ENCODE measurements at places on chromosomes 3 and 15.

- DNase-seq = no peak
Measured at GRCh38 chr3:151395806-151396205, 11.3 kb upstream of the P2RY12 start.

DNA sequence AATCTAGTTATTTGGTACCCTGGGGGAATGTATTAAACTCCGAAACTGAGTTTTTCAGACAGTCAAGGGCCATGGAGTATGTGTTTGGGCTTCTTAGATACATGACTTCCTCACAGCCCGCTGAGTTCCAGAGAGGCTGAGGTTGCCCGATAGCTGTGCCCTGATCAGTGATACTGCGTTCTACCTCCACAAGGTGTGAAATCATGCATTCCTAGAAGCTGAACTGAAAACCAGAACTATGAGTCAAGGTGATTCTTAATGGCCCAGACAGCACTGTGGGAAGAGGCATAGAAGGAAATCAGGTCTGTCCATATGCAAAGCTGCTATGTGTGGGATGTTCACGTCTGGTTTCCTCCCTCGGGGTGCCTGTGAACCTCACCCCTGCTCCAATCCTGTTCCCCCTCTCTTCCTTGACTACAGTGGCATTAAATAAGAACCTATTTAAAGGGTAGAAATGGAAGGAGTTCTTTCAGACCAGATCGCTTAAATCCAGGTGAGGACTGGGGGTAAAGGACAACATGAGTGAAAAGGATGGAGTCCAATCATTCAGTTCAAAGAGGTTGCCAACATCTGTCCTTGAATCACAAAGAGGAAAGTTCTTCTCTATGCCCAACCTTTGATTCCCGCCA lies 74.3 kb downstream of the MYO1E start:
- DNase-seq = no peak

DNA sequence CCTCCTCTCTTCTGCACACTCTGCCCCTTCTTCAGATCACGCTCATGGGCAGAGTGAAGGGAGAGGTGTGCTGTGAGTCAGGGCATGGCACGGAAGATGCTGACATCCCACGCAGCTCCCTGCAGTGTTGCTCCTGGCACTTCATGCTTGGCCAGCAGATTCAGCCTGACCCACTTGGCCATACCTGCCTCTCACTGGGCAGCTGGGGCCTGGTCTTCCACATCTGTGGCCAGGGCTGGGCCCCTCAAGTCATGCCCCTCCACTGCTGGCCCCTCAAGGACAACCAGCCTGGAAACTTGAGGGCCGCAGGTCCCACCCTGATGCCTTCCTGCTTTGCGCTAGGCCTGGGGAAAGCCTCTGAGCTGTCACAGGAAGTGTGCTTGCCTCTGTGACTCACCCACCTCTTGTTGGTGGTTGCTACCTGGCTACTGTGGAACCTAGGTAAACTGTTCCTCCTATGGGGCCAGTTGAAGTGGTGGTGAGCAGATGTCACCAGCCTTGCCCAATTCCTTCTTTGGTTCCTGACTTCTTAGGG lies 48.7 kb downstream of the BSN start:
- no peak for DNase-seq

GRCh38 chr15:78291698-78292097 lies 7.7 kb downstream of the SKIC8 start:
- DNase-seq = no peak

GRCh38 chr3:169836078-169836941 lies 23.6 kb upstream of the LRRC34 start:
- DNase-seq = no peak

DNA sequence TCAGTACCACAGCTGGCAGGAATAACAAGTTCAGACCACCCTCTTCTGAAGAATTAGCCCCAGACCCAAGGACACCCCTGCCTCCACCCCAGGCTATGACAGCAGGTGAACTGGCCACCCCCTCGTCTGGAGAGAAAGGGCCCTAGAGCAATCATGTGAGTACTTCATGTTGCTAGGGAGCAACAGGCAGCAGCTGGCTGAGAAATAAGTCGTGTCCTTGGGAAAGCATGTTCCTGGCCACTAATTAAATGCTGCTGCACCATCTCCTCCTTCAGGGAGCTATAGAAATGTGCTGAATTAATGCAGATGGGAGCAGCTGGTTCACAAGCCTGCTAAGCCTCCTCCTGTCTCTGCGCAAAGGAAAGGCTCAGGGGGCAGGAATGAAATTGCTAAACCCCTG lies 31.5 kb downstream of the MRPS11 start:
- no peak for DNase-seq

DNA sequence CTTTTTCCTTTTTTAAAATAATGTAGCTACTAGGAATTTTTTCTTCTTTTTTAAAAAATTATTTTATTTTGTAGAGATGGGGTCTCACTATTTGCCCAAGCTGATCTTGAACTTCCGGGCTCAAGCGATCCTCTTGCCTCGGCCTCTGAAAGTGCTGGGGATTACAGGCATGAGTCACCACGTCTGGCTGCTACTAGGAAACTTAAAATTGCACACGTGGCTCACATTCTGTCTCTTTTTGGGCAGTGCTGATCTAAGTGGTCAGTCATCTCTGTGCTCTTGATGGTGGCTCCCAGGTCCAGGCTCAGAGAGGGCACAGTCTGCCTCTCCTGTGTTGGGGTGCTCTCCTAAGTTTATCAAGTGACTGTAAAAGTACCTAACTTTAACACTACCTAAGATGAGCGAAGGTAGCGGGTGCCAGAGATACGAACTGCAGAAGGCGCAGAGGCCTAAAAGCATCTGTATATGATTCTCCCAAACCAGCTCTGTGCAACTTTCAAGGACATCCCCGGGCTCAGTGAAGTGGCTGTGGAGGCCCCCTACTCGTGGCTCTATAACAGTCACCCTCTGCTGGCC lies 52.9 kb upstream of the SEC13 start:
- no peak for DNase-seq

GRCh38 chr3:23809840-23810342 lies 4.1 kb downstream of the UBE2E1 start:
- DNase-seq = no peak

Data from neuronal stem cell (in vitro differentiated cells).